Omental fat pad (tissue), 4 donors: ENCODE measurements at places on chromosomes 13 and 19. TPM values are rescaled to one million over a fixed set of nuclear protein-coding genes. Genes with fewer than 3 reads are reported as not detected.
A peak's percentile ranks its signal among the peaks of the same experiment; 100 is the strongest.

DNA sequence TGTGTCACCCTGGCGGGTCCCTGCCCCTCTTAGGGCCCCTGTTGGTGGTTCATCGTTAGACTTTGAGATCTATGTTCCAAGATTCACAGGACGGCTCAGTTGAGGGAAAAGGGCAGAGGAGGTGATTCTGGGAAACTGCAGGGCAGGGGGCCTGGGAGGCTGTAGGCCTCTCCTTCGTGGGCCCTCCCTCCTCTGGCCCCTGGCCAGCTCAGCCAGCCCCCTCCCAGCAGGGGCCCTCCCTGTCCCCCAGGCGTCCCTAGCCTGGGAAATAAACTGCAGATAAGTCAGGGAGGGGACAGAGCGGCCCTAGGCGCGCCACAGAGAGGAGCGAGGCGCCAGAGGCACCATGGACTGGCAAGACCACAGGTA, 6.5 kb downstream of the HIF3A start:
- no peak for DNase-seq

N4BP2L1 gene
- total RNA-seq = 19.2 TPM

GRCh38 chr19:15402411-15403150, 16.2 kb downstream of the AKAP8L start:
- no peak for DNase-seq

- DNase-seq = no peak
Measured at GRCh38 chr13:31923134-31923763, 108.3 kb upstream of the FRY start.

- peak; percentile 51 for DNase-seq
Measured at GRCh38 chr13:110455941-110456340, 105.6 kb downstream of the RAB20 start.
